Stimulated activated CD4-positive, alpha-beta T cell treated with anti-CD3 and anti-CD28 coated beads, Interleukin-15, amount 100 ng/mL, for 1 hour (primary cell): ENCODE measurements at places on chromosomes 7 and 10.

- no peak for DNase-seq
These were observed 27.5 kb downstream of the PDGFA start for GRCh38 chr7:491958-492713.

- no peak for DNase-seq
These were observed 72.3 kb downstream of the CLEC2L start for GRCh38 chr7:139595806-139596205.

- DNase-seq: no peak
These were observed 189.2 kb upstream of the PODXL start for GRCh38 chr7:131745390-131746248.

GRCh38 chr10:90939116-90939515 is 18.2 kb upstream of the ANKRD1 start:
- no peak for DNase-seq

GRCh38 chr7:102872460-102872859 is 40.3 kb upstream of the LRRC17 start:
- no peak for DNase-seq

GRCh38 chr7:64869121-64869725 is 33.9 kb upstream of the ZNF273 start:
- no peak for DNase-seq

- DNase-seq: no peak
These were observed 15.8 kb downstream of the MAT1A start for GRCh38 chr10:80273523-80274170.

GRCh38 chr10:70164163-70164562 is 6.2 kb downstream of the SAR1A start:
- no peak for DNase-seq

DNA sequence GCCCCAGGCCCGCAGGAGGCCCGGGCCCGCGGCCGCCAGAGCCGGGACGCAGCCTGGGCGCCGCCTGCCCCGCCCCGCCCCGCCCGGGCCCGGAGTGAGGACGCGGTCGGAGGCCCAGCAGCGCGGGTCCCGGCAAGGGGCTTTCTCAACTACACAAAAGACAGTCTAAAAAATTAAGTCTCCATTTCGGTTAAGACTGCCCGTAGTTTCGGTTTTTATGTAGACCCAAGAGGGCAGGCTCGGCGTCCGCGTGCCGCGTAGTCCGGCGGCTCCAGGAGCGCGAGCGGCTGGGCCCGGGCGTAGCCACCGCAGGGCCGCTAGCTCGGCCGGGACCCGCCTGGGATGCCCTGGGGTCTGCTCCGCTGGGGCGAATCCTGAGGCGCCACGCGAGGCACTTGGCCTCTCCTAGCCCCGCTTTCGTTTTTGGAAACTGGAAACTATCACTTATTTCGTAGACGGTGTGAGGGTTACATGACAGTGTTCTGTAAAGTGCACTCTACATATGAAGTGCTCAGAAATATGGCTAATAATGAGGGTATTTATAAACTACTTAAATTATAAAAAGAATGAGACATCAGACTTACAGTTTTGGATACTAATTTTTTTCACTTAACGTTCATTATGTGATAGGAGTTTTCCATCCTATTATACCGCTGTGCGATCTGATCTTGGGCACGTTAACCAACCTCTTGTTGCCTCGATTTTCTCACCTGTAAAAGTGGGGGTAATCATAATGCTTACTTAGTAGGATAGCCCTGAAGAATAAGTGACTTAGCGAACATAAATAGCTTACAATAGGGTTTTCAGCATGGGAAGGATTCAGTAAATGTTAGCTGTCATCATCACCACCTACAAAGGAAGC is 573 bp downstream of the BLVRA start:
- peak; percentile 37 for DNase-seq

DNA sequence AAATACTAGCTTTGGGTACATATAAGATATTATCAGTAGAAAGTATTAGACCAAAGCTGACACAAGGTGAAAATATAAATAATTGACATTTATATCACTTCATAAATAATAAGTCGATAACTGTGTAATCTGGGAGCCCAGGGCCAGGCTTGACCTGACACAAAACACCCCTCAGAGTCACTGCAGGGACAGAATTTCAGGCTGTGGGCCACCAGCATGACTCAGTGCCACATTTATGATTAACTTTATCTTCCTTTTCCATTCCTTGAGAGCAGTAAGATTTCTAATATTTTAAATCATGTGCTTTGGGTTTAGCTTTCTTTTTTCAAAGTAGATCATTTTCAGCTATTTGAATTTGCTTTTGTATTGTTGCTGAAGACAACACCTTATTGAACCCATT is 102.9 kb upstream of the NFE2L3 start:
- no peak for DNase-seq
